ENCODE measurements at places on chromosomes 11 and 22.

GRCh38 chr22:48485149-48486133 is 1342.2 kb downstream of the BRD1 start:
- no peaks in the 10 kb centered on the region for H3K36me3 ChIP-seq
- no peak overlapping the region for H3K4me3 ChIP-seq
- H3K4me1 ChIP-seq: peaks cover 3% of the 10 kb centered on the region
- DNase-seq: no peak

DNA sequence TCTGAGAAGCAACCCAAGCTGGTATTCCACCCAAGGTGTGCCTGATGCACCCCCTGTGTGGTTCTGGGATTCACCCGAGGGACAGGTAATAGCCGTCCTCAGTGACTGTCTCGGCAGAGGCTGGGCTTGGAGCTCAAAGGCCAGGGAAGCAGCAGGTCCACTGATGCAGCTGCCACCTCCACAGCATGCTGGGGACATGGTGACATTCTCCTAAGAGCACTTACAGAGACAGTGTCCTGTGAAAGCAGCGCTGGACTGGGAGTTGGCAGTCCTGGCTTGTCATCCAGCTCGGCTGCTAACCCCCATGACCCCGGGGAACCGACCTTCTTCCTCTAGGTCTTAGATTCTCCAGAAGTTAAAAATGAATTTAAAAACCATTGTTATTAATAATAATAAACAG is 72.8 kb downstream of the RPUSD4 start:
- no peaks in the 10 kb centered on the region for H3K27me3 ChIP-seq
- no peak for DNase-seq
- no peaks in the 10 kb centered on the region for H3K36me3 ChIP-seq
- no peak overlapping the region for H3K4me3 ChIP-seq
- H3K4me1 ChIP-seq: peaks cover 60% of the 10 kb centered on the region

DNA sequence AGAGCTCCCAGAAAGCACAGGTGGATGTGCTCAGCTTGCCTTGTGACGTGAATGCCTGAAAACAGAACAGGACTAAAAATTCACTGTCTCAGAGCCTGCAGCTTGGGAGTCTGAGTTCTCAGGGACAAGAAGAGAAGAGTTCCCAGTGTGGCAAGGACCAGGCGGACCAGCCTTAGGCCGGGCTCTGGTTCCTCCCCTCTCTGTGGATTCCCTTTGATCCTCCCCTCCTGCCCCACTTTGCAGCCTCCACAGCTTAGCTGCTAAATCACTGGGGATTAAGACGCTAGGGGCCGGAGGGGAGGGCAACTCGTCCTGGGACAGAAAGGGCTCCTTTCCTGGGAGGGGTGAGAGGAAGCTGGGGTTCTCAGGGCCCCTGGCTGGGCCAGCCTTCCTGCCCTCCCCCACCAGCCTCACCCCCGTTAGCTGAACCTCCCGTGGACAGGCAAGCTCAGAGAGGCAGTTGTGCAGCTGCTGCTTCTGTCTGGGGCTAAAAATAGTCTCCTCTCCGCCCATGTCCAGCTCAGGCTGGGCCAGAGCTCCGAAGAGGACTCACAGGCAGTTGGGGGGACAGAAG is 29.9 kb upstream of the JAM3 start:
- peaks cover 43% of the 10 kb centered on the region for H3K4me1 ChIP-seq
- no peaks in the 10 kb centered on the region for H3K27me3 ChIP-seq
- DNase-seq: no peak
- no peaks in the 10 kb centered on the region for H3K36me3 ChIP-seq
- H3K27ac ChIP-seq: peak overlapping the region; percentile 98
- no peak overlapping the region for H3K4me3 ChIP-seq

DNA sequence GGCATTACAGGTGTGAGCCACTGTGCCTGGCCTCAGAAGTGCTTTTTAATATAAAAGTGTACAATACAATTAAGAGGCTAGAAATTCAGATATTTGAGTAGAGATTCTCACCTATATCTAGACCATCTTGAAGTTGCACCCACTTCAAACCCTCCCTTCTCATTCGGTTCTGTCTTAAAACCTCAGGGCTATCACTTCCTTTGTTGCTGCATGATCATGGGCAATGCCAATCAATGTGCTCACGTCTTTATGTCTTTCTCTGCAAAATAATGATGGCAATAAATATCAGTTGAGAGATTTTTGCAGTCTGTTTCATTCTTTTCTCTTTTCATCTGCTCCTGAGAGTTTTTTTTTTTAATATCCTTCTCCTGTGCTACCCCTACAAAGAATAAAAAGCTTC is 9.3 kb upstream of the NUP160 start:
- no peak for DNase-seq
- H3K4me1 ChIP-seq: no peaks in the 10 kb centered on the region
- H3K27me3 ChIP-seq: no peaks in the 10 kb centered on the region
- H3K4me3 ChIP-seq: no peak overlapping the region

- no peak for DNase-seq
- no peak overlapping the region for H3K4me3 ChIP-seq
- no peaks in the 10 kb centered on the region for H3K27me3 ChIP-seq
- H3K4me1 ChIP-seq: peaks cover 90% of the 10 kb centered on the region
These were observed 86.1 kb upstream of the WNT7B start for GRCh38 chr22:46062971-46063631.

DNA sequence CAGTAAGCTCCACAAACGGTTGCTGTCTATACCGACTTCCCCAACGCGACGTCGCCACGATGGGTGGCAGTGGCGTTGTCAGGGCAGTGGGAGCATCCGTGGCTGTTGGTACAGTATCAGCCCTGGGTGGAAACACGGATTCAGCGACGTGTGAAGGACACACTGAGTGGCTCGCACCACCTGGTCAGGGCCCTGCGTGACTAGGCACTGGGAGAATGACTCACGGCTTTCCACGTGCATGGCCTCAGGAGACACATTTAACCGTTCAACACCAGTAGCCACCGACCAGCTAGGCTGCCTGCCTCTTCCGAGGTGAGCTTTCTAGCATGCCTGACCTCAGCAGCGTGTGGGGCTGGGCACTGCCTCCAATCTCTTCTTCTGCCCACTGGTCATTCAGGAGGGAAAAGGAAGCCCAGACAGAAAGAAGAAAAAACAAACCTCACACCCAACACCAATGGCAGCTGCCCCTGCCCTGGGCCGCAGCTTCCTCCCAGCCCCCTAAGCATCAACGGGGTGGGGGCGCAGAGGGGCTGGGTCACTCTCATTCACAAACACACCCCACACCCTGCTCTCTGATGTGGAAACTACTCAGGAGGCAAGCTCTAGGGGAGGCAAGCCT is 59.0 kb downstream of the MYH9 start:
- no peaks in the 10 kb centered on the region for H3K36me3 ChIP-seq
- peak overlapping the region; percentile 97 for H3K27ac ChIP-seq
- H3K4me1 ChIP-seq: peaks cover 99% of the 10 kb centered on the region
- H3K4me3 ChIP-seq: no peak overlapping the region

- H3K27ac ChIP-seq: peak overlapping the region; percentile 81
- no peak for DNase-seq
- H3K36me3 ChIP-seq: no peaks in the 10 kb centered on the region
- H3K4me1 ChIP-seq: peaks cover 48% of the 10 kb centered on the region
- H3K27me3 ChIP-seq: no peaks in the 10 kb centered on the region
- H3K4me3 ChIP-seq: no peak overlapping the region
These were observed 98.8 kb downstream of the BCR start for GRCh38 chr22:23278883-23279675.

DNA sequence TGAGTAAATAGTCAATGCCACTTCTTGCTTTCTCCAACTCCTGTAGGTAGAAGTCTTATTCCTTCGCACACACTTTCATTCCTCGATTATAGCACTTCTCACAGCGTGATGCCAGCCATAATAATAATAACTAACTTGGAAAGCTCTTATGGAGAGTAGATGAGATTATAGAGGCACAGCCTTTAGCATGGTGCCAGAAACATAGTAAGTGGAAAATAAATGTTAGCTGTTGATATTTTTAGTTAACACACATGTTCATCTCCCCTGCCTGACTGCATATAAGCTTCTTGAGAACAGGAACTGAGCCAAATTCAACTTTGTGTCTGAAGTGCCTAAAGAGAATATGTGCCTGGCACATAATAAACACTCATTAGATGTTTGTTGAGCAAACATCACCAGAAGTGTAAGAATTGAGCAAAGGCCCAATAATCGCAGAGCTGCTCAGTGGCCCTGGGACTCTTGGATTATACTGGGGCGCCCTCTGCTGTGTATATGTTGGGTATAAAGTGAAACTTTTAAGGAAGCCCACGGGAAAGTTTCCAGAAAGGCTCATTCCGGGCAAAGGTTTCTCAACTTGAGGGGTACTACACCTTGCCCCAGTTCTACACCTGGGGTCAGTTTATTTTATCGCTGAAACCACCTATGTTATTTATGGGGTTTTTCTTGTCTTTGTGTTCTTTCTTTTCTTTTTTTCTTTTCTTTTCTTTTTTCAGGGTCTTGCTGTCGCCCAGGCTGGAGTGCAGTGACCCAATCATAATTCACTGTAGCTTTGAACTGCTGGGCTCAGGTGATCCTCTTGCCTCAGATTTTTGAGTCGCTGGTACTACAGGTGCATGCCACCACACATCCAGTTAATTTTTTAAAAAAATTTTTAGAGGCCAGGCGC is 22.3 kb downstream of the SLN start:
- no peaks in the 10 kb centered on the region for H3K27me3 ChIP-seq
- peaks cover 7% of the 10 kb centered on the region for H3K4me1 ChIP-seq
- H3K4me3 ChIP-seq: no peak overlapping the region
- H3K27ac ChIP-seq: no peak overlapping the region
- no peaks in the 10 kb centered on the region for H3K36me3 ChIP-seq

DNA sequence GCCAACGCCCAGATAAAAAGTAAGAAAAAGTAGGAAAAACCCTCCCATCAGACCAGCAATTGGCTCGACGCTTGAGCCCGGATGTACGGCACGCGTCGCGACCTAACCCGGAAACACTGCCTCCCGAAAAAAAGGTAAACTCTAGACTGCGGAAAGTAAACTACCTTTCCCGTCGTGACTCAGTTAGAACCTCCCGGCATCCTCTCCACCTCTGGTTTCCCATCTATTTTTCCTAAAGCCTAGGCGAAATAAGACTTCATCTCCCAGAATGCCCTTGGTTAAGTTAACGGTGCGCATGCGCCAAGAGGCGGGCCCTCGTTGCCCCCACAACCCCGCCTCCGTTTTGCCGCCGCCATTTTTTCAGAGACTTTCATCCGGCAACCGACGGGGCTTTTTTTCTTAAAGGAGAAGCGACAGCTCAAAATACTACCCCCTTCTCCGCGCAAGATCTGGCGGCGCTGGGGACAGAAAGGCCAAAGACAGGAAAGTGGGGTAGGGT is 678 bp upstream of the ZFP91 start:
- peak; percentile 99 for DNase-seq
- H3K27me3 ChIP-seq: no peaks in the 10 kb centered on the region
- H3K36me3 ChIP-seq: no peaks in the 10 kb centered on the region
- H3K27ac ChIP-seq: peak overlapping the region; percentile 100
- H3K4me1 ChIP-seq: peaks cover 72% of the 10 kb centered on the region

GRCh38 chr22:44460287-44460686 is 37.7 kb downstream of the RTL6 start:
- DNase-seq: peak; percentile 52
- no peaks in the 10 kb centered on the region for H3K36me3 ChIP-seq
- no peak overlapping the region for H3K27ac ChIP-seq

GRCh38 chr11:65945941-65946558 is 770 bp downstream of the TSGA10IP start:
- no peaks in the 10 kb centered on the region for H3K4me1 ChIP-seq
- H3K36me3 ChIP-seq: no peaks in the 10 kb centered on the region
- DNase-seq: no peak
- H3K27ac ChIP-seq: no peak overlapping the region
- no peak overlapping the region for H3K4me3 ChIP-seq

GRCh38 chr11:1326435-1327063 is 17.1 kb upstream of the TOLLIP start:
- no peaks in the 10 kb centered on the region for H3K27me3 ChIP-seq
- no peak for DNase-seq
- H3K4me1 ChIP-seq: no peaks in the 10 kb centered on the region
- H3K4me3 ChIP-seq: no peak overlapping the region

- H3K4me1 ChIP-seq: no peaks in the 10 kb centered on the region
- H3K36me3 ChIP-seq: no peaks in the 10 kb centered on the region
- H3K4me3 ChIP-seq: no peak overlapping the region
- DNase-seq: no peak
- no peak overlapping the region for H3K27ac ChIP-seq
- no peaks in the 10 kb centered on the region for H3K27me3 ChIP-seq
These were observed 103.8 kb upstream of the PARVA start for GRCh38 chr11:12273618-12273995.

- H3K27ac ChIP-seq: no peak overlapping the region
- H3K36me3 ChIP-seq: no peaks in the 10 kb centered on the region
- H3K27me3 ChIP-seq: no peaks in the 10 kb centered on the region
- no peaks in the 10 kb centered on the region for H3K4me1 ChIP-seq
- no peak for DNase-seq
- no peak overlapping the region for H3K4me3 ChIP-seq
These were observed 108.8 kb downstream of the NXPE2 start for GRCh38 chr11:114787126-114787525.

GRCh38 chr11:96122601-96123074 is 198.7 kb upstream of the MTMR2 start:
- no peak for DNase-seq
- no peaks in the 10 kb centered on the region for H3K36me3 ChIP-seq
- no peak overlapping the region for H3K27ac ChIP-seq
- H3K4me3 ChIP-seq: no peak overlapping the region
- H3K27me3 ChIP-seq: no peaks in the 10 kb centered on the region

DNA sequence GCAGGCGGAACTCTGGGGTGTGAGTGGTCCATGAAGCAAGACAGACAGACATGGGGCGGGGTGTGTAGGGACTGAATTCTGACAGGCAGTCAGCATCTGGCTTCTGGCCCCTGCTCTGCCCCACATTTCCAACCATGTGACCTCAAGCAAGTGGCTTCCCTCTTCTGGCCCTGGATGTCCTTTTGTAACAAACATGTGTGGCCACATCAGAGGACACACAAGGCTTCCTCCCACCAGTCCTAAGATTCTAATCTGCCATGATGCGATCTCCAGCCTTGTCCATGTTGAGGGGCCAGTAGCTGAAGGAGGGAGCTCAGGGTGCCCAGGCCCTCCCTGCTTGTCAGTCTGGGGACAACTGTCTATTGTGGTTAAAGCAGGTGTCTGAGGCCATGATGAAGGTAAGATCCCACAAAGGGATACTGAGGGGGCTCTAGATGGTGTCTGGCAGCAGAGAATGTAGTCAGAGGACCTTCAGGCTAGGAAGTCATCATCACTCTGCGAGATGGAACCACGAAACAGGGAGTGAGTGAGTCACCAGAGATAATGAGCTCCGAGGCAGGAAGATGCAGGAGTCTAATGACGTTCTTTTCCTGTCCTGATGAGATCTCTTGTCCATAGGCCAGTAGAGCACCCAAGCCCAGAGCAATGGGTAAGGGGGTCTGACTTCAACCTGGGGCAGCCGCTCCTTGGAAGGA is 27.4 kb downstream of the DRD2 start:
- no peaks in the 10 kb centered on the region for H3K4me1 ChIP-seq
- H3K27me3 ChIP-seq: no peaks in the 10 kb centered on the region
- H3K27ac ChIP-seq: no peak overlapping the region
- H3K4me3 ChIP-seq: no peak overlapping the region
- H3K36me3 ChIP-seq: no peaks in the 10 kb centered on the region

DNA sequence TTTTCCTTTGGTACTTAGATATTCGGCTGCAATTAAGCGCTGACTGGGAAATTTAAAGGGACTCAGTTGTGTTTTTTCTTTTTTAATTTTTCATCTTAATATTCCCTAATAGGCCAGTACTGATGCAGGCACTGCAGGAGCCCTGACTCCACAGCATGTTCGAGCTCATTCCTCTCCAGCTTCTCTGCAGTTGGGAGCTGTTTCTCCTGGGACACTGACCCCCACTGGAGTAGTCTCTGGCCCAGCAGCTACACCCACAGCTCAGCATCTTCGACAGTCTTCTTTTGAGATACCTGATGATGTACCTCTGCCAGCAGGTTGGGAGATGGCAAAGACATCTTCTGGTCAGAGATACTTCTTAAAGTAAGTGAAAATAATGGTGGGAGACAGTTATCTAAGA is 3.8 kb downstream of the YAP1 start:
- DNase-seq: no peak
- no peaks in the 10 kb centered on the region for H3K27me3 ChIP-seq
- peak overlapping the region; percentile 99 for H3K27ac ChIP-seq
- peaks cover 68% of the 10 kb centered on the region for H3K4me1 ChIP-seq
